ENCODE measurements at places on chromosomes 2 and 18.
A peak's percentile ranks its signal among the peaks of the same experiment; 100 is the strongest.

- DNase-seq: no peak
- H3K4me3 ChIP-seq: no peak overlapping the region
- no peaks in the 10 kb centered on the region for H3K36me3 ChIP-seq
- no peaks in the 10 kb centered on the region for H3K27me3 ChIP-seq
Measured at GRCh38 chr2:221503965-221504364, 68.1 kb downstream of the EPHA4 start.

GRCh38 chr18:56982766-56983165, 164.1 kb upstream of the BOD1L2 start:
- no peak overlapping the region for H3K27ac ChIP-seq
- no peaks in the 10 kb centered on the region for H3K36me3 ChIP-seq
- H3K27me3 ChIP-seq: no peaks in the 10 kb centered on the region

DNA sequence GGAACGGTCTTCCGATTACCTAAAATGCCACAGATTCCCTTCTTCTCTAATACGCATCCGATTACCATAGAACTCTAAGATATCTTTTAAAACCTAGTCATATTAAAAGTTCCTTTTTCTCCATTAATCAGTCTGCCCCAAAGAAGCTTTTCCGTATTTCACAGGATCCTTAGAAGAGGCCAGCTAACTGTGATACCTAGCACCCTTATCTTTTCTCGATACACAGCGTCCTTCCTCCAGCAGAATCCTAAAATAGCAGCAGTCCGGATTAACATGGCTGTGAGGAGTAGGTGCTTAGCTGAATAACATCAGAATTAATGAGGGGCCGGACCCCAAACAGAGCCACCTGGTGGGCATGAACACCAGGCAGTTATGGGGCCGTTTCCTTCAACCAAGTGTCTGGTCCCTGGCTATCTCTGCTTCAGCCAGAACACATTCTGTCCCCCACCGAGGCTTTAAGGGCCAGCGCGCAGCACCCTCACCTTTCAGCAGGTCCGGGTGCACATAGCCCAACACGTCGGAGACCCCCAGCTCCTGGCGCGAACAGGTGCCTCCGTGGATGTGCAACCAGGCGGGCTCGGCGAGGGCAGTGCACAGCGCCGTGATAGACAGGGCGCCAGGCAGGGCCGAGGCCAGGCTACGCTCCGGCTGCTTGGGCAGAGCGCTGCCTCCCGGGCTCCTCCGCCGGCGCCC, 995 bp downstream of the TMEM127 start:
- no peaks in the 10 kb centered on the region for H3K27me3 ChIP-seq
- peak overlapping the region; percentile 95 for H3K4me3 ChIP-seq
- H3K36me3 ChIP-seq: peaks cover 4% of the 10 kb centered on the region
- peak overlapping the region; percentile 98 for H3K27ac ChIP-seq
- H3K4me1 ChIP-seq: peaks cover 53% of the 10 kb centered on the region

DNA sequence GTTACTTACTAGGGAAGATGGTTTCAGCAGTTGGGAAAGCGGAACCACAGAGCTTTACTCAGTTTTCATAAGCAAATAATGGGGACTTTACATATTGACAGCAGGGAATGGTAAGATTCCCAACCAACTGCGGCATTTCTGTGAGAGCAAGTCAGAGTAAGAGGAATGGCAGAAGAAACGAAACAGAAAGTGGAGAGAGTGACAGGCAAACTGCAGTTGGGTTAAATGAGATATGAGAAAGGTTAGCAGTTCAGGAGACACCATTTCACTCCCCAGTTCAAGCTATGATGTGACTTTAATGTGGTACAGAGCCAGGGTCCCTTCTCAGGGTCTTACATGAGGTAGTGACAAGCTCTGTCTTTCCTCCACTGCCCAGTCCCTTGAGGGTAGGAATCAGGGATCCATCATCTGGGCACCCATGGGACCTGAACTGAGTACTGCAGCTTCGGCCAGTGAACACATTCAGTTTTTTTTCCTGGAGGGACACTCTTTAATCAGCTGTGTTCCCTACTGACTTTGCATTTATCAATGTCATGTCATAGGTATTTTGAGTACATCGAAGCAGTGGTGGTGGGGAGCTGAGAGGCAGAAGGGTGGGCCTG, 33.0 kb upstream of the GREB1 start:
- no peaks in the 10 kb centered on the region for H3K36me3 ChIP-seq
- no peaks in the 10 kb centered on the region for H3K27me3 ChIP-seq
- H3K27ac ChIP-seq: no peak overlapping the region
- no peak for DNase-seq
- H3K4me1 ChIP-seq: no peaks in the 10 kb centered on the region

GRCh38 chr2:202408546-202409140, 32.5 kb downstream of the BMPR2 start:
- no peak overlapping the region for H3K27ac ChIP-seq
- no peaks in the 10 kb centered on the region for H3K36me3 ChIP-seq
- H3K4me1 ChIP-seq: peaks cover 7% of the 10 kb centered on the region
- H3K4me3 ChIP-seq: no peak overlapping the region

GRCh38 chr2:132439703-132440398, 23.2 kb downstream of the GPR39 start:
- no peak overlapping the region for H3K27ac ChIP-seq
- peaks cover 18% of the 10 kb centered on the region for H3K4me1 ChIP-seq
- no peaks in the 10 kb centered on the region for H3K27me3 ChIP-seq
- no peak for DNase-seq
- no peak overlapping the region for H3K4me3 ChIP-seq
- H3K36me3 ChIP-seq: no peaks in the 10 kb centered on the region

GRCh38 chr2:101556033-101556459, 81.1 kb upstream of the RFX8 start:
- no peak overlapping the region for H3K27ac ChIP-seq
- DNase-seq: no peak
- no peaks in the 10 kb centered on the region for H3K27me3 ChIP-seq

DNA sequence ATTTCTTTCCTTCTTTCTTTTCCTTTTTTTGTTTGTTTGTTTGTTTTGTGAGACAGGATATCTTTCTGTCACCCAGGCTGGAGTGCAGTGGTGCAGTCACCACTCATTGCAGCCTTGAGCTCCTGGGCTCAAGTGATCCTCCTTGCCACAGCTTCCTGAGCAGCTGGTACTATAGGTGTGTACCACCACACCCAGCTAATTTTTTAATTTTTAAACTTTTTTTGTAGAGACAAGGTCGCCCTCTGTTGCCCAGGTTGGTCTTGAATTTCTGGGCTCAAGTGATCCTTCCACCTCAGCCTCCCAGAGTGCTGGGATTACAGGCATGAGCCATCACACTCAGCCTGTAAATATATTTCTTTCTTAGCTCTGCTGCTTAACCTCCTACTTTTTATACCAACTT, 83.4 kb upstream of the CYP20A1 start:
- DNase-seq: no peak
- no peak overlapping the region for H3K4me3 ChIP-seq
- H3K4me1 ChIP-seq: no peaks in the 10 kb centered on the region
- no peak overlapping the region for H3K27ac ChIP-seq

GRCh38 chr2:75705921-75706320, 4.8 kb downstream of the GCFC2 start:
- peaks cover 8% of the 10 kb centered on the region for H3K36me3 ChIP-seq
- no peaks in the 10 kb centered on the region for H3K27me3 ChIP-seq
- no peak overlapping the region for H3K4me3 ChIP-seq
- no peak for DNase-seq
- H3K27ac ChIP-seq: no peak overlapping the region

GRCh38 chr2:157327200-157327599, 1.6 kb upstream of the ERMN start:
- H3K4me3 ChIP-seq: no peak overlapping the region
- no peaks in the 10 kb centered on the region for H3K4me1 ChIP-seq
- H3K27me3 ChIP-seq: no peaks in the 10 kb centered on the region
- H3K36me3 ChIP-seq: no peaks in the 10 kb centered on the region
